Left ventricle myocardium inferior (tissue), 1 donor: ENCODE measurements at places on chromosomes 3 and 15. TPM values are rescaled to one million over a fixed set of nuclear protein-coding genes. Genes with fewer than 3 reads are reported as not detected.
A peak's percentile ranks its signal among the peaks of the same experiment; 100 is the strongest.

- H3K36me3 ChIP-seq: peaks cover 87% of the 10 kb centered on the region
- no peaks in the 10 kb centered on the region for H3K27me3 ChIP-seq
- no peak for DNase-seq
- H3K4me1 ChIP-seq: peaks cover 26% of the 10 kb centered on the region
- H3K27ac ChIP-seq: peak overlapping the region; percentile 57
- H3K4me3 ChIP-seq: no peak overlapping the region
Measured at GRCh38 chr15:29736744-29737020, 85.6 kb downstream of the TJP1 start.

- H3K4me1 ChIP-seq: no peaks in the 10 kb centered on the region
- peaks cover 38% of the 10 kb centered on the region for H3K36me3 ChIP-seq
- H3K27me3 ChIP-seq: no peaks in the 10 kb centered on the region
- no peak overlapping the region for H3K4me3 ChIP-seq
- no peak for DNase-seq
- no peak overlapping the region for H3K27ac ChIP-seq
Measured at GRCh38 chr15:79916502-79917132, 19.8 kb upstream of the MTHFS start.

DNA sequence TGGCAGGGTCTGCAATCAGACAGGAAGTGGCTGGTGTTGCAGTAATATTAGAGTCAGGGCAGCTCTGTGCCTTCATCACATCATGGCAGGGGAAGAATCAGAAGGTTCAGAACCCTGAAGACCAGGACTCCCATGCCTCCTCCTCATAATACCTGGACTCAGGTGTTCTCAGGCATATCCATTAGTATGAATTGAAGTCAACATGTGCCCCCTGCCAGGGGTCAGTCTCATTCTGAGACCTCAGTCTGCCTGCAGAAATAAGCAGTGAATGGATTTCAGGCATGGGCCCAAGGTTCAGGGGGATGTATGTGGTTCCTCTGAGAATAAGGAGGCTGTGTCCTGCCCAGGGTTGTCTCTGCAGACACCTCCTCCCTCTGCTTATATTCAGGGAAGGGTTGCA, 74.2 kb downstream of the SPSB4 start:
- peaks cover 23% of the 10 kb centered on the region for H3K4me1 ChIP-seq
- no peak for DNase-seq
- H3K27me3 ChIP-seq: no peaks in the 10 kb centered on the region
- H3K27ac ChIP-seq: no peak overlapping the region

GRCh38 chr15:44670087-44670950, 6.9 kb upstream of the SPG11 start:
- H3K4me3 ChIP-seq: no peak overlapping the region
- peaks cover 12% of the 10 kb centered on the region for H3K4me1 ChIP-seq
- H3K27ac ChIP-seq: no peak overlapping the region
- H3K36me3 ChIP-seq: no peaks in the 10 kb centered on the region
- no peak for DNase-seq

DNA sequence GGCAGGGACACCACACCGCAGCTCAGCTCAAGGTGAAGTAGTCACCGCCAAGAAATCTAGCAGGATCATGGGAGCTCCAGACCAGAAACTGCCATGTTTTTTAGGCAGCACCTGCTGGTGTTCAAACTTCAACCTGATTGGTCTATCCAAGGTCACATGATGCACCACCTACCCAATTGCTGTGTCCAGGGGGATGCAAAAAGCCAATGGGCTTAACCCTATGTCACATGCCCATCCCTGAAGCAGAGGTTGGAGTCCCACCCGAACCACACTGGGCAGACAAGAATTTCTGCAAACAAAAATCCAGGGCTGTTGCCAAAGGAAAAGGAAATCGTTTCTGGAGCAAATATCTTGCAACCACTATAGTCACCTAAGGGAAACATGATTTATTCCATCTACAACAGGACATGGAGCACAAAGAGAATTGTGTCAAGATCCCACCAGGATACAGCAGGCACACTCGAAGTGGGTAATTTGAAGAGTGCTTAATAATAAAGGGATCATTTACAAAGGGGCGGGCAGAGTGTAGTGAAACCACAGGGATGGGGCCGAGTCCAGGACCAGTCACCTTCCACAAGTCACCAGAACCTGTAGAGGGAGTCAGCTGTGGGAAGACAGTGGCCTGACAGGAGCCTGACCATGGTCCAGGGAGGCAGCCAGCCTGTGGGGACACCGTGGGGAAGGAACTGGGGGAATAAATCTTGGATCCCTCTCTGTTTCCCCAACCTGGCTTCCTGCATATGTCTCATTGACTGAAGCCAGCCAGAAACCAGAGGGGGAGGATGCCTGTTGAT, 34.2 kb upstream of the TSEN2 start:
- no peak overlapping the region for H3K4me3 ChIP-seq
- no peak overlapping the region for H3K27ac ChIP-seq
- no peak for DNase-seq
- no peaks in the 10 kb centered on the region for H3K27me3 ChIP-seq
- H3K36me3 ChIP-seq: no peaks in the 10 kb centered on the region
- no peaks in the 10 kb centered on the region for H3K4me1 ChIP-seq

DNA sequence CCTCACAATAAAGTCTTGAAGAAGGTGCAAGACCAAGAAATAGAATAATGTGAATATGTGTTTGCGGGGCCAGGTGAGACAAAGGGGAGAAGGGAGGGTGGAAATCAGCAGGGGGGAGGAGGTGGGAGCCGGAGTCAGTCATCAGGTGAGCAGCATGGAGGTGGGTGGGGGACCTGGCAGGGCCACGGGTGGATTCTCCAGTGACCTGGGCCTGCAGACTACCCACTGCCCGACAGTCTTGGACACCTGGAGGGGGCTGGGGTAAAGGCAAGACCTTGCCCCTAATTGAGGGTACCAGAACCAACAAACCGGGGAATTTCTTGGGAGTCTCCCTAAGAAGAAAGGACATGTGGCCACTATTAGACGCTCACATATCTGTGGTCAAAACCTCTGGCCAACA, 95.8 kb downstream of the CHSY1 start:
- H3K4me1 ChIP-seq: peaks cover 10% of the 10 kb centered on the region
- no peak for DNase-seq
- H3K27ac ChIP-seq: no peak overlapping the region
- no peaks in the 10 kb centered on the region for H3K36me3 ChIP-seq
- no peak overlapping the region for H3K4me3 ChIP-seq

DNA sequence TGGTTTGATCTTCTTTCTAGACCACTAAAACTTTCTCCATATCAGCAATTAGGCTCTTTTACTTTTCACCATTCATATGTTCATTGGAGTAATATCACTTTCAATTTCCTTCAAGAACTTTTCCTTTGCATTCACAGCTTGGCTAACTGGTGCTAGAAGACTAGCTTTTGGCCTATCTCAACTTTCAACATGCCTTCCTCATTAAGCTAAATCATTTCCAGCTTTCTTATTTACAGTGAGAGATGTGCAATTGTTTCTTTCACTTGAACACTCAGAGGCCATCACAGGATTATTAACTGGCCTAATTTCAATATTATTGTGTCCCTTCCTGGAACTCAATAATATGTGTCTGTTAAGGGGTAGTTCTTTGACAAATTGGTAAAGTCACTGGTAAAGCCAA, 42.8 kb upstream of the PLOD2 start:
- no peak for DNase-seq
- H3K27me3 ChIP-seq: no peaks in the 10 kb centered on the region
- peaks cover 21% of the 10 kb centered on the region for H3K36me3 ChIP-seq
- H3K4me3 ChIP-seq: no peak overlapping the region
- H3K27ac ChIP-seq: no peak overlapping the region

DNA sequence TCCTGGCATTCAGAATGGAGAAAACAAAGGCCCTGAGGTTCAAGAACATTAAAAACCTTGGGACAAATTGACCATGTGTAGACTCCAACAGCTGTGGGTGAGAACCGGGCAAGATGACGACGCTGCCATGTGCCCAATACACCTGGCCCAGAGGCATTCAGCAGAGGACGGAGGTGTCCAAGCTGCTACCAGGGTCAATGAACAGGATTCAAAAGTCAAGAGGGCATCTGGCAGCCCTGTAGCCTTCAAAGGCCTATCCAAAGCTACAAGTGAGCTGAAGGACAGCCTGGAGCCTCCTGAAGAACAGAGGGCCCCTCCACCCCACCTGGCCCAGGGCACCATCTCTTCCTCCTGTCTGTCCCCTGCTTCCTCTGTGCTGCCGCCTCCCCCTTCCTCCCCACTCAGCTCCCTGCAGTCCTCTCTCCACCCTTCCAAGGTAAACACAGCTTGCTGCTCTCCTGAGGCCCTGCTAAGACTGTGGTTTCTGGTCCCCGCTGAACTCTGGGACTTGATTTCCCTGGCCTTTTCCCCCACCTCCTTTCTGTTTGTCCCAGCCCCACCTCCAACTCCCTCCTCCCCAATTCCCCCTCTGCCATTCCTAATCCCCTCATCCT, 57.5 kb downstream of the HMCES start:
- no peaks in the 10 kb centered on the region for H3K4me1 ChIP-seq
- H3K27ac ChIP-seq: no peak overlapping the region
- H3K4me3 ChIP-seq: no peak overlapping the region
- DNase-seq: no peak
- no peaks in the 10 kb centered on the region for H3K27me3 ChIP-seq

DNA sequence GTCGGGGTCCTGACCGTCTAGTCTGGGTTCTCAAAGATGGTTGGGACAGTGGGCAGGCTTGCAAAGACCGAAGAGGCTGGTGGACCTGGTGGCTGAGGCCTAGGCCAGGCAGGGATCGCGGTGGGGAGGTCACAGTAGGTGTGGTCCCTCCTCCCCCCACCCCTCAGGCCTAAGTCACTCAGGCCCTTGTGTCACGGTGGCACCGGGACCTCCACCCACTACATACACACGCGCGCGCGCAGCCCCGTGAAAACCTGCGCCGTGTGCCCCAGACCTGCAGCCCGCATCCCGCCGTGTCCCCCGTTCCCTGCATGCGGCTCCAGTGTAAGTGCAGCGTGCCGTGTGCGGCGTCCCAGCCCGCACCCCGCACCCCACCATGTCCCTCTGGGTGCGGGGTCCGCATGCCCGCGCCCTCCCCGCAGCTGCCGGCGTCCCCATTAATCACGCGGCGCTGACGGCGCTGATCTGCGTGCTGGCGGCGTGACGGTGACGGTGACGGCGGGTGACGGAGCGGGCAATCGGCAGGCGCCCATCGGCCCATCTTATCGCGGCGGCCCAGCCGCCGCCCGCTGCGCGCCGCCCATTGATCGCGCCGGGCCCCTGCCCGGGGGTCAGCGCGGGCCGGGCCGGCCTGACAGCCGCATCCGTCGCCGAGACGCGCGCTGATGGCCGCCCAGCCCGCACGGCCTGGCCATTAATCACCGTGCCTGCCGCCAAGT, 24.4 kb downstream of the SEC61A1 start:
- H3K27ac ChIP-seq: peak overlapping the region; percentile 22
- peak; percentile 55 for DNase-seq
- H3K27me3 ChIP-seq: no peaks in the 10 kb centered on the region
- peaks cover 16% of the 10 kb centered on the region for H3K36me3 ChIP-seq

- no peak for DNase-seq
- H3K27ac ChIP-seq: no peak overlapping the region
- H3K27me3 ChIP-seq: peaks cover 24% of the 10 kb centered on the region
- H3K36me3 ChIP-seq: no peaks in the 10 kb centered on the region
- no peak overlapping the region for H3K4me3 ChIP-seq
Measured at GRCh38 chr3:58719684-58720083, 53.1 kb upstream of the FAM3D start.

- H3K27me3 ChIP-seq: no peaks in the 10 kb centered on the region
- no peaks in the 10 kb centered on the region for H3K36me3 ChIP-seq
- H3K4me3 ChIP-seq: no peak overlapping the region
- DNase-seq: no peak
- no peak overlapping the region for H3K27ac ChIP-seq
Measured at GRCh38 chr3:156601497-156601896, 46.6 kb upstream of the SSR3 start.

DNA sequence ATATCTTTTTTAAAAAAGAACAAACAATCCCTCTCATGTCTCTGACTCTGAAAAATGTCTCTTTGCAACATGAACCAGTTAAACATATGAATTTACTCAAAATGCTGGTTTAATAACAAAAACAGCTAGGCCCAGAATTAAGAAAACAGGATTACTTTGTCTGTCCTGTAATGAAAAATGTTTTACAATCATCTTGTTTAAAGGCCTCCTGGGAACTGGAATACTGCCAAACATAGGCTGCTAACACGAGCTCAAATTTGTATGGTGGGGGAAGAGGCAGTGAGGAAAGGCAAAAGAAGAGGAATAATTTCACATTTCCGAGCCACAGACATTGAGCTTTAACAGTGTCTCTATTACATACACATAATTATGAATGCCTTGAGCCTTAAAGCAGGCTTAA, 61.7 kb upstream of the PPIB start:
- peaks cover 14% of the 10 kb centered on the region for H3K4me1 ChIP-seq
- H3K27me3 ChIP-seq: no peaks in the 10 kb centered on the region
- H3K4me3 ChIP-seq: no peak overlapping the region
- DNase-seq: no peak
- H3K36me3 ChIP-seq: no peaks in the 10 kb centered on the region
- peak overlapping the region; percentile 17 for H3K27ac ChIP-seq

GRCh38 chr3:148420242-148420641, 277.5 kb upstream of the AGTR1 start:
- H3K27ac ChIP-seq: no peak overlapping the region
- H3K4me3 ChIP-seq: no peak overlapping the region
- no peak for DNase-seq
- H3K4me1 ChIP-seq: no peaks in the 10 kb centered on the region
- no peaks in the 10 kb centered on the region for H3K27me3 ChIP-seq

Gene KLHL6
- 0.69 TPM for total RNA-seq

Gene ADAMTS17
- 0.99 TPM for total RNA-seq

Gene FILIP1L
- 84.9 TPM for total RNA-seq

Gene GOLGA8G
- total RNA-seq: not detected

Gene PRRT3
- 0.47 TPM for total RNA-seq

Gene PTH1R
- total RNA-seq: 6.4 TPM

Gene FEZF2
- not detected for total RNA-seq

Gene KNG1
- 0.14 TPM for total RNA-seq

Gene IGF2BP2
- total RNA-seq: 17.9 TPM

Gene TMOD3
- total RNA-seq: 30.9 TPM

Gene THSD4
- total RNA-seq: 95.8 TPM
